Activated CD8-positive, alpha-beta T cell treated with anti-CD3 and anti-CD28 coated beads, Interleukin-2, amount 10 ng/mL, durations not matched to agents 7 days and 5 days (primary cell): ENCODE measurements at places on chromosomes 3 and 15. TPM values are rescaled to one million over a fixed set of nuclear protein-coding genes. Genes with fewer than 3 reads are reported as not detected.

- H3K36me3 ChIP-seq: peaks cover 31% of the 10 kb centered on the region
- H3K27me3 ChIP-seq: no peaks in the 10 kb centered on the region
- no peak overlapping the region for H3K4me3 ChIP-seq
- H3K4me1 ChIP-seq: peaks cover 23% of the 10 kb centered on the region
- H3K27ac ChIP-seq: no peak overlapping the region
These were observed 34.4 kb downstream of the PRKCI start for GRCh38 chr3:170256597-170256996.

DNA sequence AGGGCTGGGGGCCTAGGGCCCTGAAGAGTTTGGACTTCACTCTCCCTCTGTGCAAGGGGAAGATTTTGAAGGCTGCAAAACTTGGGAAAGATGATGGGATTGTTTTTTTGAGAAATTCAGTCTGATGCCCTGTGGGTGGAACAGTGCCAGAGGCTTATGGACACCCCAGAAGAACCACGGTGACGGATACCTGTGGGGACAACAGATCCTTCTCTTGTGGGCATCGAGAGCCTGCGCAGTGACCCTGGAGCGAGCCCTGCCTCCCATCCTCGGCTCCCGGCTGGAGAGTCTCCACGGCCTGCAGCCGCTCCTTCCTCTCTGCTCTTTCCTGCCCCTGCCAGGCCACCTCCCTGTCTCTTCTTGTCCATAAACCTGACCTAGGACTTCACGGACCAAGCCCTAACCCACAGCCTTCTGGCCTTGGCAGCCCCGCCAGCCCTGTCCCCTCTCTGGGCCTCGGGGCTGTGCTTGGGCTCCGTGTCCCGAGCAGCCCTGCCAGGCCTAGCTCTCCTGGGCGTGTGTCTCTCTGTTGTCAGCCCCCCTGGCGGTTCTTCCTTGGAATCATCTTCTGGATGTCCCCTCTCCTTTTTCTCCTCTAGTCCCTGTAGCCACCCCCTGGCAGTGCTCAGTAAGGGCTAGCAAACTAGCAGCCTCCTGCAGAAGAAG lies 98.4 kb downstream of the VGLL4 start:
- no peaks in the 10 kb centered on the region for H3K27me3 ChIP-seq
- no peak for DNase-seq
- no peaks in the 10 kb centered on the region for H3K36me3 ChIP-seq
- no peaks in the 10 kb centered on the region for H3K4me1 ChIP-seq
- H3K27ac ChIP-seq: no peak overlapping the region

- H3K4me3 ChIP-seq: peak overlapping the region; percentile 25
- peak overlapping the region; percentile 71 for H3K27ac ChIP-seq
- peak; percentile 53 for DNase-seq
- peaks cover 39% of the 10 kb centered on the region for H3K4me1 ChIP-seq
- H3K36me3 ChIP-seq: no peaks in the 10 kb centered on the region
These were observed 103.2 kb upstream of the BNIP2 start for GRCh38 chr15:59792359-59792758.

GRCh38 chr3:197926418-197926817 lies 23.6 kb upstream of the RPL35A start:
- no peak for DNase-seq
- no peaks in the 10 kb centered on the region for H3K4me1 ChIP-seq
- no peaks in the 10 kb centered on the region for H3K27me3 ChIP-seq
- H3K36me3 ChIP-seq: peaks cover 9% of the 10 kb centered on the region
- no peak overlapping the region for H3K4me3 ChIP-seq

GRCh38 chr3:118476885-118477618 lies 557.6 kb downstream of the IGSF11 start:
- no peak overlapping the region for H3K27ac ChIP-seq
- H3K4me1 ChIP-seq: no peaks in the 10 kb centered on the region
- no peak overlapping the region for H3K4me3 ChIP-seq
- H3K36me3 ChIP-seq: no peaks in the 10 kb centered on the region

DNA sequence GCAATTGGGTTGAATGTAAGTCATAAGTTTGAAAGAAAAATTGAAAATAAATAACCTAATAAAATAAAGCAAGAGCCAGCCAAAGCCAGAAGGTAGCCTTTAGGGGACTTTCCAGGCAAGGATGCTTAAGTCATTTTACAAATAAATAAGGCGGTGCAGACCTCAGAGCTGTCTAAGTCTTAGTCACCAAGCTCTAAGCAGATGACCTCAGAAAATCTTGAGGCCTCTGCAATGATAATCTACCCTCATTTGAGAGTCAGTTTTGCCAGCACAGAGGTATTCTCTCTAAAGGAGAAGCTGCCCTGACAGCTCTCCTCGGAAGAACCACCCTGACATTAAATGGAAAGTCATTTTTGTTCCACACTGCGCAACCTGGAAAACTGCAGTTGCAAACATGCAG lies 113.9 kb downstream of the OXNAD1 start:
- DNase-seq: no peak
- peaks cover 80% of the 10 kb centered on the region for H3K4me1 ChIP-seq
- peaks cover 91% of the 10 kb centered on the region for H3K36me3 ChIP-seq
- peak overlapping the region; percentile 39 for H3K27ac ChIP-seq
- no peak overlapping the region for H3K4me3 ChIP-seq

GRCh38 chr3:120625159-120625586 lies 29.0 kb downstream of the NDUFB4 start:
- no peak for DNase-seq
- H3K27ac ChIP-seq: no peak overlapping the region
- H3K27me3 ChIP-seq: no peaks in the 10 kb centered on the region
- H3K36me3 ChIP-seq: no peaks in the 10 kb centered on the region
- H3K4me1 ChIP-seq: no peaks in the 10 kb centered on the region

- no peaks in the 10 kb centered on the region for H3K36me3 ChIP-seq
- no peak overlapping the region for H3K4me3 ChIP-seq
- peaks cover 1% of the 10 kb centered on the region for H3K4me1 ChIP-seq
- H3K27ac ChIP-seq: no peak overlapping the region
These were observed 9.8 kb upstream of the SLC9C1 start for GRCh38 chr3:112303764-112304325.

- H3K36me3 ChIP-seq: no peaks in the 10 kb centered on the region
- H3K27ac ChIP-seq: no peak overlapping the region
- H3K27me3 ChIP-seq: no peaks in the 10 kb centered on the region
These were observed 247.4 kb downstream of the WDR72 start for GRCh38 chr15:53512029-53512428.

GRCh38 chr15:77346245-77347036 lies 73.5 kb downstream of the PEAK1 start:
- H3K27me3 ChIP-seq: no peaks in the 10 kb centered on the region
- DNase-seq: no peak
- peaks cover 7% of the 10 kb centered on the region for H3K4me1 ChIP-seq
- peaks cover 14% of the 10 kb centered on the region for H3K36me3 ChIP-seq
- no peak overlapping the region for H3K27ac ChIP-seq

- H3K4me3 ChIP-seq: no peak overlapping the region
- H3K4me1 ChIP-seq: no peaks in the 10 kb centered on the region
- H3K27me3 ChIP-seq: peaks cover 12% of the 10 kb centered on the region
These were observed 127.9 kb downstream of the DTWD1 start for GRCh38 chr15:49748791-49749190.

DNA sequence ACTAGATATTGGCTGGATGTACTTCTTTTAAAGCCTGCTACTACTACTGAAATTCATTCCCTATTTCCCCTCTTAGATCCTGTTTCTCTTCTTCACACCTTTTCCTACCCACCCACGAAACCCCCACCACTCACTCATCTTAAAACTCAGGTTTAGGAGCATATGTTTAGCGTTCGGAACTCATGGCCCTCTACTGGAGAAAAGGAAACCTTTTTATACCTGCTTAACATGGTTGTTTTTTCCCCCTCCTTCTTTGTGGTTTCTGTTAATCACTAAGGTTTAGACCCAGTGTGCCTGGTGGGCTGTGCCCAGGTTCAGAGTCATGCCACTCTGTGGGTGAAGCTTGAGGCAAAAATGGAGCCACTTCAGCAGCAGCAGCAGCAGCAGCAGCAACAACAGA lies 2.6 kb downstream of the ARID3B start:
- peak overlapping the region; percentile 64 for H3K27ac ChIP-seq
- peaks cover 75% of the 10 kb centered on the region for H3K4me1 ChIP-seq
- DNase-seq: peak; percentile 37
- H3K27me3 ChIP-seq: no peaks in the 10 kb centered on the region

DNA sequence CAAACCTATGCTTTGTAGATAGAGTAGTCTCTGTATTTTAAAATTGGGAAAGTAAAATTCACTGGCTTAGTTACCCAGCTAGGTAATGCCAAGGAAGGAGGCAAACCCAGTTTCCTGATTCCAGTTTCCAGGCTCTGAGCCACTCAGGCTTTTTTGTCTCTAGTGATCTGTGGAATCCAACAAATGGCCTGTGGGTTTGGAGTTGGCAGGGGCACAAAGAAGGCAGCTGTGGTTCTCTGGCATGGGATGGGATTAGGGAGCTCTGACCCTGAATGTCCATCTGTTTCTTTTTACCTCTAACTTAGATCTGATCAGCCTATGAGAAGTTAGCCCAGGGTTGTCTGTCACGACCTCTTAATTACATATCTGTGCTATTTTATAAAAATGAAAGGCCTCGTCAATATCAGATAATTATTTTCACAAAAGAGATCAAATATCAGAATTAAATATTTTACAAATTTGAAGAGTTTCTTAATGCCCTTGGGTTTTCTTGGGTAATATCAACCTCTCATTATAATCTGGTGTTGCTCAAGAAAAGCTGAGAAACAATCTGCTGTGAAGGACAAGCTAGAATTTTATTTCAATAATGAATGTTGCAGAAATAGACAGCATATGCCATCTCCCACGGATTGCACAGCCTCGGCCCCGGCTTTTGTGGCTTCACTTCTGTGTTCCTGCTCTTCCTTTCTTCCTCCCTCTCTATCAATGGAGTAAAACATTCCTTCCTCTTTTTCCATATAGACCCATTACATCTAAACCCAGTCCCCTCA lies 63.7 kb upstream of the DAZL start:
- no peaks in the 10 kb centered on the region for H3K36me3 ChIP-seq
- no peaks in the 10 kb centered on the region for H3K4me1 ChIP-seq
- peaks cover 1% of the 10 kb centered on the region for H3K27me3 ChIP-seq
- H3K4me3 ChIP-seq: no peak overlapping the region
- H3K27ac ChIP-seq: no peak overlapping the region

- no peak for DNase-seq
- peaks cover 87% of the 10 kb centered on the region for H3K4me1 ChIP-seq
- peaks cover 36% of the 10 kb centered on the region for H3K36me3 ChIP-seq
- H3K27ac ChIP-seq: peak overlapping the region; percentile 88
- no peak overlapping the region for H3K4me3 ChIP-seq
These were observed 67.9 kb upstream of the TNFSF10 start for GRCh38 chr3:172591125-172591605.

GRCh38 chr15:69780981-69781380 lies 316.7 kb downstream of the TLE3 start:
- H3K4me1 ChIP-seq: peaks cover 34% of the 10 kb centered on the region
- H3K27ac ChIP-seq: no peak overlapping the region

DNA sequence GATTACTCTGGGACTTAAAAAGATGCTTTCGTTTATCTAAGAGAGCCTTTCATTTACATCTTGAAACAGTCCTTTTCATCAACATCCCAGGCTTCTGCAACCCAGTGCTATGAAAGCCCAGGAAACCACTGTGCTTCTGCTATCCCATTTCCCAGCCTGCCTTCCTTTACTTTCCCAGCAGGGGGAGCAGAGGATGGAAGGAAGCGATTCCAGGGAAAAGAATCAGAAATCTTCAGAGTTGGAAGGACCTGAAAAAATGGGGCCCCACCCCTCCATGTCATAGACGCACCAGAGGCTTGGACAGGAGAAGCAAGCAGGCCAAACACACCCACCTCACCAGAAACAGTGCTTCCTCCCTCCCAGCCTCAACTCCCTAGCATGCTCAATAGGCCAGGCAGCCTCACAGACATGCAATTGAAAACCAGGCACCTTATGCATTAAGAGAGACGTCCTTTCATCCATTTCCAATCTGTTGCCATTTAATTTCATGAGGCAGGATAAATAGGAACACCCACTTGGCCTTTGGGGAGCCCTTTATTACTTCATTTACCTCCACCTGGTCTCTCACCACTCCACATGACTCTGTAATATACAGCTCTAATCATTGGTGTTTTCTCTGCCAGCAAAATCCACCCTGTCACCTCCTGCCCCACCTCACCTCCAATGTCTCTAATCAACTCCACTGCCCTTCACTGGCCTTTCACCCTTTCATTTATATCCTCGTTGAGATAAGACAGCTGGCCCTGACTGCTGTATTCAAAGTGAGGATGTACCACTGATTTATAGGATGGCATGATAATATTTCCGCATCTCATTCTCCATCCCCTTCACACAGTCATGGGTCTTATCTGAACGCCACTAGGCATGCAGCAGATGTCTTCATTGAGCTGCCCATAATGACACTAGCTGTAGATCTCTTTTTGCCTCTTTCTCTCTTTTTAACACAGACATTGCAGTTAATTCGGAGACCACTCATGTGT lies 583.9 kb downstream of the NTRK3 start:
- H3K4me1 ChIP-seq: no peaks in the 10 kb centered on the region
- H3K4me3 ChIP-seq: no peak overlapping the region
- no peaks in the 10 kb centered on the region for H3K27me3 ChIP-seq
- DNase-seq: no peak
- no peak overlapping the region for H3K27ac ChIP-seq

DNA sequence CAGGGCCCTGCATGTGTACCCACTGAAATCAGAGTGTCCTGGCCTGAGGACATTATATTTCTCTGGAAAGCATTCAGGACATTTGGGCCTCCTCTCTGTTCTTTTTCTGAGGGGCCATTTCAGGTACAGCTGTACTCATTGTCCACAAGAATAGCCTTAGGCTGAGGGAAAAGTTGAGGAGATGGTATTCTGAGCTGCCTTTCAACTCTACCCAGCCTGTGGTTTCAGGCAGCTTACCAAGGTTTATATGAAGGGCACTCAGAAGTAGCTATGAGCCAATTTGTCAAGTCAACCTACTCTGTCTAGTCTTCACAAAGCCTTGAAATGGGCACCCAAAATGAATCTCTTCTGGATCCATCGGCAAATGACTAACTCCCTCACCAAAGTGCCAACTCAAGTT lies 9.4 kb downstream of the ATP13A4 start:
- DNase-seq: no peak
- H3K27me3 ChIP-seq: no peaks in the 10 kb centered on the region
- H3K4me1 ChIP-seq: no peaks in the 10 kb centered on the region

GRCh38 chr3:46059432-46059831 lies 32.1 kb upstream of the XCR1 start:
- peaks cover 1% of the 10 kb centered on the region for H3K36me3 ChIP-seq
- H3K27me3 ChIP-seq: peaks cover 56% of the 10 kb centered on the region
- no peak overlapping the region for H3K27ac ChIP-seq
- H3K4me3 ChIP-seq: no peak overlapping the region

DNA sequence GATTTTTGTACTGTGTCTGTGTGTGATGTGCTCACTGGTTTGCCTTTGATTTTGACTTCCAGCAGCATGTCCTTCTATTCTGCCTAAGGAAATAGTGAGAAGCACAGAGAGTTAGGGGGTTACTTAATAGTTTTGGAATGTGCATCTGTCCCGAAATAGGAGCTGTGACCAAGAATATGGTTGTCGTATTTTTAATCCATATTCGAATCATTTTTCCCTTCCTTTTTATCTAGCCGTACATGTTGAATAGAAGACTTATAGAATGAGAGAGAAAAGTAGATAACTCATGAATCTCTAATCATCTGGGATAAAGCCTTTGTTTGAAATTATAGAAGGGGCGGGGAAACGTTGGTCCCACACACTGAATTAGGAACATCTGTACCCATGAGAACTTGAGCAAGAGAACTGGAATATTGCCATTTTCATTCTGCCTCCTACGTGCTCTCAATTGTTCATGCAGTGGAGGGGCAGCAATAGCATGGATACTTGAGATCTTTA lies 23.6 kb downstream of the CRTC3 start:
- no peak overlapping the region for H3K27ac ChIP-seq
- no peak overlapping the region for H3K4me3 ChIP-seq
- H3K36me3 ChIP-seq: peaks cover 52% of the 10 kb centered on the region
- H3K4me1 ChIP-seq: peaks cover 38% of the 10 kb centered on the region

Gene ST8SIA2
- not detected for total RNA-seq

Gene CLDN18
- not detected for total RNA-seq

Gene ALPK3
- 0.24 TPM for total RNA-seq

Gene CPLX3
- not detected for total RNA-seq

Gene CDHR4
- not detected for total RNA-seq

Gene SLC24A5
- not detected for total RNA-seq

Gene CCDC39
- not detected for total RNA-seq

Gene AMIGO3
- total RNA-seq: 0.95 TPM

Gene RASGRP1
- 161 TPM for total RNA-seq
